ENCODE measurements at places on chromosomes 16 and 17.

DNA sequence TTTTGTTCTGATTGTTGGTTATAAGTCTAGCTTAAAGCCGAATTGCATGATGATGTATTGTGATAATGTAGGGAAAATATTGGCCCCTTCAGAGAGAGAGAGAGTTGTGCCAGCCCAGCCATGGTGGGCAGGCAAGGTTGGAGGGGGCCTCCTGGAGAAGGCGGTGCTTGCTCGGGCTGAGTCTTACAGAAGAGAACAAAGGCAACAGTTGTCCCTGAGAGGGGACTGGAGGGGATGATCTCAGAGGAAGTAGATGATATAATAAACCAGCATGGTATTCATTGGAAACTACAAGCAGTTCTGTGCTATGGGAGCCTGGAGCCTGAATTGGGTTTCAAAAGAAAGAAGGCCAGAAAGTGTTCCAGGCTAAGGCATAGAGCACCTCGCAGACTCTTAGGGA lies 173.8 kb downstream of the RPTOR start:
- DNase-seq, result no peak

GRCh38 chr17:61393550-61393903 lies 6.1 kb upstream of the TBX2 start:
- DNase-seq, result no peak

DNA sequence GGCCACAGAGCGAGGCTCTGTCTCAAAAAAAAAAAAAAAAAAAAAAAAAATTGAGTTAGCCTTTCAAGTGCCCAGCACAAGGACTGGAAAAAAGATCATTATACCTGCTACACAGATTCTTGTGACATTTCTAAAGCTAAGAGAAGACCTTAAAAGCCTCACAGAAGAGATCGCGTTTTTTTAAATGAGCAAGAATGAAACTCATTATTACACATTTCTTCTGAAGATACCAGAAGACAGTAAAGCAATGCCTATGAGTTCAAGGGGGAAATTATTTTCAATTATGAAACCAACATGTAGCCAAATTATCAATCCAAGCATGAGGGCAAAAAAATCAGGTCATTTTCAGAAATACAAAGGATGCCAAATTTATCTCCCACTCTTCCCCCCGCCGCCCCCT lies 56.8 kb downstream of the MED13 start:
- DNase-seq, result no peak

- DNase-seq, result no peak
Measured at GRCh38 chr16:58709333-58709732, 24.8 kb upstream of the SLC38A7 start.

GRCh38 chr16:77509796-77510195 lies 75.0 kb upstream of the ADAMTS18 start:
- DNase-seq, result no peak

GRCh38 chr17:17683710-17684365 lies 2.6 kb downstream of the RAI1 start:
- no peak for DNase-seq

- DNase-seq, result no peak
Measured at GRCh38 chr17:869086-869485, 86.9 kb downstream of the MRM3 start.

DNA sequence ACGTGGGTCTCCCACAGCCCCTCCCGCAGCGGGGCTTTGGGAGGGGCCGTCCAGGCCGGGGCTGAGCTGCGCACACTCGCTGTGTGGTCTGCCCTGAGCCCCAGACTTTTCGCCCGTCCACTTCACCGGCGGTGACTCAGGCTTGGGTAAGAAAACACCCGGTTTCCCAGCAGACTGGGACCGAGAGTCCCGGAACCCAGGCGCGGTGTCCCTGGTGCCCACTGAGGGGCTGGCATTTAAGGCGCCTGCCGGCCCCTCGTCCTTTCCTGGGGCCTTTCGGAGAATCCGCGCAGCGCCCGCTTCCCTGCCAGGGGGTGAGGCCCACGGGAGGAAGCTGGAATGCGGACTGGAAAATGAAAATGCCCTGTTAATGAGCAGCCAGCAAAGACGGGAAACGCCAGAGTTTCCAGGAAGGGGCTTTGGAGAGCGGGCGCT lies 100.3 kb downstream of the C16orf95 start:
- no peak for DNase-seq

- DNase-seq, result no peak
Measured at GRCh38 chr16:82633964-82634600, 7.3 kb downstream of the CDH13 start.
